Hematopoietic multipotent progenitor cell treated with erythropoietin and hydrocortisone succinate and interleukin-3 and kit ligand, for 6 days (in vitro differentiated cells): ENCODE measurements at places on chromosomes 12 and 14.

DNA sequence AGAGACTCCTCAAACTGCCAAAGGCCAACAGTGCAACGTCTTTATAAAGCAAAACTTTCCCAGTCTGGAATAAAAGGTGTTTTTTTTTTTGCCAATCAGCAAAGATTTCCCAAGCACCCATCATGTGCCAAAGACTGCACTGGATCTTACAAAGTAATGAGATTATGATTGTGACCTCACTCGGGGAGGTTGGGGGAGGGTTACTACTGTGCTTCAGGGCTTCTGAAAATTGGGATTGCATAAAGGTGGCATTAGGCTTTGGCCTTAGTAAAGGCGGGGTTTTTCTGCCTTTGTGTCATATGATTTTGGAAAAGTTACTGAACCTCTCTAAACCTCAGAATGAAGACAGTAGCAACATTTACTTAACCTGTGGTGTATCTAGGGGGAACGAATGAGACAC lies 233.8 kb downstream of the DACT1 start:
- DNase-seq: no peak

DNA sequence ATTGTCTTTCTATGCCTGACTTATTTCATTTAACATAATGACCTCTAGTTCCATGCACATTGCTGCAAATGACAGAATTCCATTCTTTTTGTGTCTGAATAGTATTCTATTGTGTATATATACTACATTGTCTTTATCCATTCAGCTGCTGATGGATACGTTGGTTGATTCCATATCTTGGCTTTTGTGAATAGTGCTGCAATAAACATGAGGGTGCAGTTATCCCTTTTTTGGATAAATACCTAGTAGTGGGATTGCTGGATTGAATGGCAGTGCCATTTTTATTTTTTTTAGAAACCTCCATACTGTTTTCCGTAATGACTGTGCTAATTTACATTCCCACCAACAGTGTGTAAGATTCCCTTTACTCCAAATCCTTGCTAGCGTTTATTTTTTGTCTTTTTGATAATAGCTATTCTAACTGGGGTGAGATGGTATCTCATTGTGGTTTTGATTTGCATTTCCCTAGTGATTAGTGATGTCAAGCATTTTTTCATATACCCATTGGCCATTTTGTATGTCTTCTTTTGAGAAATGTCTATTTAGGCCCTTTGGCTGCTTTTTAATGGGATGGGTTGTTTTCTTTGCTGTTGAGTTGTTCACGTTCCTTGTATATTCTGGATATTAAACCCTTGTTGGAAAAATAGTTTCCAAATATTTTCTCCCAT lies 2.3 kb downstream of the OAS2 start:
- DNase-seq: no peak

DNA sequence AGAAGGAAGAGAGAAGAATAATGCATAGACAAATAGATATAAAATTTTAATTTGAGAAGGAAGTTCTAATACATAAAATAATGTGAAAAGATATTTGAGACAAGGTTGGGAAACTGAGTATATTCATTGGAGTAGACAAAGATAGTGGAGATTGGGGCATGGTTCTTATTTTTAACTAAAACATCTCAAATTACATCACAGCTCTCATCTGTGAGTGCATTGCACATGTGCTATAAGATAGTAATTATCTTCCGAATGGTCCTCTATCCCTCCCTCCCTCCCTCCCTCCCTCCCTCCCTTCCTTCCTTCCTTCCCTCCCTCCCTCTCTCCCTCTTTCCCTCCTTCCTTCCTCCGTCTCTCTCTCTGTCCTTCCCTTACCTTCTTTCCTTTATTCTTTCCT lies 1104.0 kb upstream of the FLRT2 start:
- DNase-seq: no peak

- no peak for DNase-seq
These were observed 7.2 kb downstream of the HSP90AA1 start for GRCh38 chr14:102079700-102079979.

DNA sequence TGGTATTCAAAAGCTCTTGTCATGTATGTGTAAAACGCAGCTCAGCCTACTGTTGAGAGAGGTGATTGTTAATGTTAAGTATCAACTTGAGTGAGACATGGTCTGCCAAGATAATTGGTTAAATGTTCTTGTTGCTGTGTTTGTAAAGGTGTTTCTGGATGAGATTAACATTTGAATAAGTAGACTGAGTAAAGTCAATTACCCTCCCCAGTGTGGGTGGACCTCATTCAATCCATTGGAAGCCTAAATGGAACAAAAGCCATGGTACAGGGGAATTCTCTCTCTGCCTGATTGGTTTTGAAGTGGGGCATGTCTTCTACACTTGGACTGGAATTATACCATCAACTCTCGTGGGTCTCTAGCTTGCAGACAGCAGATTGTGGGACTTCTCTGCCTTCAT lies 63.8 kb upstream of the RERGL start:
- no peak for DNase-seq

GRCh38 chr12:104951759-104952509 lies 6.2 kb downstream of the SLC41A2 start:
- no peak for DNase-seq

DNA sequence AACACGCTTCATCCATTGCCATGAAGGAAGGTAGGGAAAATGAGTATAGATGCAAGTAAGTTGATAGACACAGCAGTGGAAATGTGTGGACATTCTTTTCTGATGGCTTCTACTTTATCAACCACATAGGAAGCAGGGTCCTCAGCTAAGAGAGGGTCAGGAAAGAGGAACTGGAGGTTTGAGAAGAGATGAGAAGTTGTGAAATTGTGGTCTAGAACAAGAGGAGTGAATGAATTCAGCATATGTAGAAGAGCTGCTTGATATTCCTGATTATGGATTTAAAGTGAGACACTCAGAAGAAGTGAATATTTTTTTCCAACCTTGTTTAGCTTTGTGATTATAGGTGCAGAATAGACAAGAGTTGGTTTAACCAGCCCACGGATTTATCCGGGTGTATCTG lies 128.5 kb downstream of the SLC15A5 start:
- DNase-seq: peak; percentile 73

DNA sequence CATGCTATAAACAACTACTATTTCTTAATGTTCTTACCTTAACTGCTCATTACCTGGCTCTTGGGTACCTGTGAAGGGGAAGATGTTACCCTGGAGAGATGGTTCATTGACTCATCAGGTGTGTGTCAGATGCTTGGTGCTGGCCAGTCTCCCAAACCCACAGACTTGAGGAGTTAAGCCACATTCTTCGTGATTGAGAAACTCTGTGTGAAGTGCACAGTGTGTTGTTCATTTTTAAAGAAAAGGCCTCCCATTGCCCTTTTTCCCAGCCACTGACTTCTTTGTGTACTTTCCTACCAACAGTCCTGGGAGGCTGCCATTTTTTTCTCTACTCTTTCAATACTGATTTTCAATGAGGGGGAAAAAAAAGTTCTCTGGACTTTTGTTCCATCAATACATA lies 3.2 kb downstream of the MGST1 start:
- DNase-seq: peak; percentile 26

DNA sequence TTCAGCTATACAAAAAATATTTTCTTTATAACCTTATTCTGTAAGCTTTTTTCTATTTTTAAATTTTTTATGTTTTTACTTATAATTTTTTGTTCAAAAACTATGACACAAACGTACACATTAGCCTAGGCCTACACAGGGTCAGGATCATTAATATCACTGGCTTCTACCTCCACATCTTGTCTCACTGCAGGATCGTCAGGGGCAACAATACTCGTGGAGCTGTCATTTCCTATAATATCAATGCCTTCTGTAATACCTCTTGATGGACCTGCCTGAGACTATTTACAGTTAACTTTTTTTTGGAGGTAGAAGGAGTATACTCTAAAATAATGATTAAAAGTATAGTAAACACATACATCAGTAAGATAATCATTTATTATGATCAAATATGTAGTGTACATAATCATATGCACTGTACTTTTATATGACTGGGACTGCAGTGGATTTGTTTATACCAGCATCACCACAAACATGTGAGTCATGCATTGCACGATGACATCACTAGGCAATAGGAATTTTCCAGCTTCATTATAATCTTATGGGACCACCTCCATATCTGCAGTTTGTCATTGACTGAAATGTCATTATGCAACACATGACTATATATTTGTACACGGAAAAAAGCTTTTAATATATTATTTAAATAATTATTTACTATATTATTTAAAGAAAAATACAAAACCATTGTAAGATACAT lies 18.5 kb upstream of the PMCH start:
- no peak for DNase-seq

GRCh38 chr14:36020120-36021029 lies 156.1 kb downstream of the PTCSC3 start:
- no peak for DNase-seq
